ENCODE measurements at places on chromosomes 11 and 22.

DNA sequence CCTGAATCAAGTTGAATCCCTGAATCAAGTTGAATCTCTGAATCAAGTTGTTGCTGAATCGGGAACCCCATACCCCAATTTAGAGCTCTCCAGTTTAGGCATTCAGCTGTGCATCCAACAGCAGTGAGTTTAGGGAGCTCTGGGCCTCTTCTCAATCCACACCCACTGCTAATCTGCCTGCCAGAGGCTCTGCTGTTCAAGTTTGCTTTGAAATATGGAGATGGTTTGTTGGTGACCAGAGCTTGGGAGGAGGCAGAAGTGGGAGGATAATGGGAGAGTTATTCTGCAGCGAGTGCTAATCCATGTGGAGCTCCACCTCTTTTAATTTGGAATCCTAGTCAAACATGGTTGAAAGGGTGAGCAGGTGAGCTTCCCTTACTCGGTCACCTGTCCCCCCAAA, 22.4 kb downstream of the EHF start:
- no peak for DNase-seq

DNA sequence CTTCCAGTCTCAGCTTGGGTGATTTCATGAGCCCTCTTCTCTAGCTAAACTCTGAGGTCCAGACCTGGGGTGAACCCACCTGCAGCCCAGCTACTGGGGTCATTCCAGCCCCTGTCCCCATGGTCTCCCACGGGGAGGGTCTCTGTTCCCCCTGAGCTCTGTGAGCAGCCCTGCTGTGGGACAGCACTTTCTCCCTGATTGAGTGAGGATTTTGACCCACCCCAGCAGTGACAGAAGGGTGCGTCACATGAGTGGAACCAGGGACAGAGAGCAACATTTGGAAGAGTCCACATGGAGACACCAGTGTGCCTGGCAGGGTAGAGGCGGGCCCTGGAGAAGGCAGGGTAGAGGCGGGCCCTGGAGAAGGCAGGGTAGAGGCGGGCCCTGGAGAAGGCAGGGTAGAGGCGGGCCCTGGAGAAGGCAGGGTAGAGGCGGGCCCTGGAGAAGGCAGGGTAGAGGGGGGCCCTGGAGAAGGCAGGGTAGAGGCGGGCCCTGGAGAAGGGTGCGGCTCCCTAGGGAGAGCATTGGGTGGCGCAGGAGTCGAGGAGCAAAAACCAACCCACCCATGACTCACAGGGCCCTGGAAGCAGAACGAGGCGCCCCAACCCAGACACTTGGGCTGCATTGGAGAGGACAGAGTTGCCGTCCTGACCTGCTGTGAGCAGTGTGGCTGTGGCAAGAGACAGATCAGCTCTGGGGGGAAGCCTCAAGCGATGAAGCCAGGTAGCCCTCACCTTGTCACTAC, 227.7 kb upstream of the B3GAT1 start:
- DNase-seq: no peak

DNA sequence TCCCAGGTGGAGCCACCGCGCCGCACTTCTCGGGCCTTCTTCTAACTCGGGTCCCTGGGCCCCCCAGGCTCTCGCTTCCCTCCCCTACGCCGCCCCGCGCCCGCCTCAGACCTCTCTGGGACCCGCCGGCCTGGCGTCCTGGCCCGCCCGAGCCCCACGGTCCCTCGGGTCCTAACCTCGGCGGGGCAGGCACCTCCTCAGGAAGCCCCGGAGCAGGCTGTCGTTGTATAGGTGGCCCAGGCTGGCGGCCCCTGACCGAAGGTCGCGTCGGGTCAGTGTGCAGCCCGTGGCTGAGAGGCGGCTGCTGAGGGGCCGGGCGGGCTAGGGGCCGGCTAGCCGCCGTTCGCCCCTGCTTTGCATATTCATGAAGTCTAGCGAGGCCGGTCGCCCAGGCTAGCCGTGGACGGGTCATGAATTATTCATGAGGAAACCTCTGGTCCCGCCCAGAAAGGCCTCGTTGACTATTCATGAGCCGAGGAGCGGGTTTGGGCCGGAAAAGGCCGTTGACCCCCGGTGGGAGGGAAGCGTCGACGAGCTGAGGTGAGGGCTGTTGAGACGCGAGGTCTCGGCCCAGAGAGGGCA, at the start of gene HORMAD2:
TSS of gene HORMAD2 (plus strand) at position 513 of the 582 bp plus-strand sequence. CDS start 13,489 bp downstream, outside the sequence.
- no peak for DNase-seq

DNA sequence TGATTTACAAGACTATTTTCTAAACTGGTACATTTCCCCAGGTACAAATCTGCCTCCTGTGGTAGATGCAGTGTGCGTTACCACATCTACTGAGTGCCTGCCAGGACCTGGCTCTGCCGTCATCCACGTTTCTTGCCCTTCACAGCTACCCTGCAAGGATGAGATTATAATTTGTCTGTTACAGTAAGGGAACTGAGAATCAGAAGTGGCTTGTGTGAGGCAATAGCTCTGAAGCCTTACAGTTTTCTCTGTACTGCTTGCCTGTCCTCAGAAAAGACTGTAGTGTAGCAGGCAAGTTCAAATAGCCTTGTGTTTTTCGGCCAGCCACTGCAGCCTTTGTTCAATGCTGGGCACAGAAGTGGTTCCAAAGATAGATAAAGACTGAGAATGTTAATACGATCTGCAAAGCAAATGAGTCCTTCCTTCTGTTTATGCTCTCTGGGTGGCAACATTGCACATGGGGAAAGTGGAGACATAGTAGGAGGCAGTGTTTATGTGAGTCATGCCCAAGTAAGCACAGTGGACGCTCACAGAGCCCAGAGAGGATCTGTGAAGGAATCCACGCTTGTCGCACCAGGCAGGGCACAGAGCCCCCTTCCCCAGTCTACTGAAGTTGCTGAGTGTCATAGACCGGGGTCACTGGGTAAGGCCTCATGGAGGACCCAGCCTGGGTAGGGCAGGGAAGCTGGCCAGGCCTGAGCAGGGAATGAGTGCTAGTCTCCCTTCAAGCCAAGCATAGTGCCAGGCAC, 49.1 kb downstream of the MICAL2 start:
- no peak for DNase-seq

- DNase-seq: no peak
These were observed 132.5 kb downstream of the ADAMTS15 start for GRCh38 chr11:130580891-130581492.

GRCh38 chr11:80495116-80495515, 1054.3 kb upstream of the TENM4 start:
- DNase-seq: no peak

Measured in stimulated activated CD8-positive, alpha-beta memory T cell treated with anti-CD3 and anti-CD28 coated beads, Interleukin-4, amount 100 ng/mL, for 4 hours (primary cell).